Bronchial epithelial cell (primary cell): ENCODE measurements at places on chromosomes 2 and 18. TPM values are rescaled to one million over a fixed set of nuclear protein-coding genes. Genes with fewer than 3 reads are reported as not detected.

Gene SKOR2
- total RNA-seq, result not detected in 2 replicates

Gene FBXO11
- total RNA-seq, result 39.8 and 62.6 TPM in 2 replicates

Gene PROC
- total RNA-seq, result 0.26 TPM in 1 of 2 replicates, not detected in the other

Gene MRO
- total RNA-seq, result not detected in 2 replicates

Gene C2orf66
- under 0.01 and 0.38 TPM in 2 replicates for total RNA-seq

Gene TCF7L1
- 1.3 and 1.9 TPM in 2 replicates for total RNA-seq

Gene ATG9A
- 26.3 and 36.4 TPM in 2 replicates for total RNA-seq

Gene SPATS2L
- total RNA-seq, result 37.6 and 56.3 TPM in 2 replicates

Gene EPAS1
- 99.8 and 102 TPM in 2 replicates for total RNA-seq

DNA sequence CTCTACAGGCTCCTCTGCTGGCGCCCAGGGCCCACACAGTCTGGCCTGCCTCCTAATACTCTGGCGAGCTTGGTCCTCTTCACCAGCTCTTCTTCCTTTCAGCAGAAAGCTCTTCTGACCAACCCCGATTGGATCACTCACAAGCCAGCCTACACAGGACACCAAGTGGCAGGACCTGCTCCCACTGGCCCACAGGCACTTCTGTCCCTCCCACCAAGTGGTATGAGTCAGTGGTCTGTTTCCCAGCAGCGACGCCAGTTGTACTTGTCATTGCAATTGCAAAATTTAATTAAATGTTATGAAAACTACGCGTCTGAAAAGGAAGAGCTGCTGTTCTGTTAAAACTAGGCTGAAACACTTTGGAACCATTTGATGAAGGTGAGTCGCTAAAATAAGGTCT is 46.7 kb downstream of the NDUFA10 start:
- DNase-seq, result peak; percentile 67

DNA sequence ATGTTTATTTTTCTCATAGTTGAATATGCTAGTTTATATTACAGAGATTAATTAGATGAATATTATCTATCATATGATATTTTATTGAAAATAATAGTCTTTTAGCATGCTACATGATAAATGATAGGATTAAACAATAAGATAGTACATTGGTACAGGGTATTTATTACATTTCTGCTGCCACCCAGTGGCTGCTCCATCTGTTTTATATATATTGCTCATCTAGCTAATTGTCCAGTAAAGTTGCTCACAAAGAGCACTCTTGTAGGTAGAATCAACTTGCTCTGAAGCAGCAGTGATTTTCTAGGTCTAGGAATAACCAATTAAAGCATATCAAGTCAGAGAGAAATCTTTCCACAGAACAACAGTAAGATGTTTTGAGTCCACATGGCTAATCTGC is 183.3 kb downstream of the ASXL3 start:
- DNase-seq, result peak; percentile 45

DNA sequence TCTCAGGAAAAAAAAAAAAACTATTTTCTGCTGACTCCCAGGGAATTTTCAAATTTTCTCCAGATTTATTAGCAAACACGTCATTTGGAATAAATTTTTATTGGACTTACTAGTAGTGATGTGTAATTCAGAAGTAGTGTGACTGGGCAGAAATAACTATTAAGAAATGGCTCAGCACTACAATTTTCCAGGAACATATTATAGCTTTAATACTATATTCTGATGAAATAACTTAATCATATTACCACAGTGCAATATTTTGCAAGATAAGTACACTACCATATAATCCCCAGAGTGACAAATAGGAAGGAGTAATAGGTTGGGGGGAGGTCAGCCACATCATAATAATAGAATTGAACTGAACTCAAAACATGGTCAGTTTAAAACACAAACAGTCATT is 19.7 kb upstream of the TNFAIP6 start:
- no peak for DNase-seq

DNA sequence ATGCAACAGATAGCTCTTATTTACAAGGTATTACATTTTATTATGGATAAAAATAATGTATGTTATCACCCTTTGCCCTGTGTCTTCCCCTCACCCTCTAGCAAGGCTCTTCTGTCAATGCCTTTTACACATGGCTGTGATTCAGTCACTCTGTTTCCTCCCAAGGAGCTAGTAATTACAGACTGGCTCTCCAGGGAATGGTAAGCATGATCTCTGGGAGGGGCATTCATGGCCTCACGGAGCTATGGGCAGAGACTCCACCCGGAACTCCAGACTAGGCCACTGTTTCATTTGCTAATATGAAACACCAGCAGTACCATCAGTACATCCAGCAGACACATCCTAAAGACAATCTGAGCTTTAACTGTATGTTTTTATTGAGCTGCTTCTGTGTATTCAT is 410.9 kb upstream of the CYRIA start:
- no peak for DNase-seq

- no peak for DNase-seq
Observed at GRCh38 chr2:160245614-160246155, 45.6 kb upstream of the ITGB6 start.

- DNase-seq, result peak; percentile 48
Observed at GRCh38 chr2:46335391-46336282, 38.4 kb downstream of the EPAS1 start.

DNA sequence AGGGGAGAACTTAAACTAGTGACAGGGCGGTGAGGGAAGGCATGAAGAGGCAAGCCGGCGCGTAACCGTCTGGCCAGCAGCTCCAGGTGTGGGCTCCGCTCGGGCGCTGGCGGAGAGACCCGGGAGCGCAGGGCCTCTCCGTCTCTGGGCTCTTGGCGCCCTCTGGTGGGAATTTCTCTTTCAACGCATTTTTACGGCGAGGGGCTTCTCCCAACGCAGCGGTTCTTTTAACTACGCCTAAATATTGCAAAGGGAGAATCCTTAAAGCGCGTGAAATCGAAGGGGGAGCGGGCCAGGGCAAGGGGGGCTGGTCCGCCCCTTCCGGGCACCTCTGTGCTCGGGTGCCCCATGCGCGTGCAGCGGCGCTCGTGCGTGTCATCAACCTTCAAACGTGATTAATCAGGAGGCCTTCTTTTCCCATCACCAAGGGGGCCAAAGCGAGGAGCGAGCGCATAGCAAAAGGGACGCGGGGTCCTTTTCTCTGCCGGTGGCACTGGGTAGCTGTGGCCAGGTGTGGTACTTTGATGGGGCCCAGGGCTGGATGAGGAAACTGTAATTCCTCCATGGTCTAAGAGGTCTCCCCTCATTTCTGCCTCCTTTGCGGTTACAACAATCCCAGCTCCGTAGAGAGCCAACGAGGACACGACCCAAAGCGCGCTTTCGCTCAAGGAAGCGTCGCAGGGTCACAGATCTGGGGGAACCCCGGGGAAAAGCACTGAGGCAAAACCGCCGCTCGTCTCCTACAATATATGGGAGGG is 762 bp upstream of the GAD1 start:
- DNase-seq, result peak; percentile 33

- peak; percentile 76 for DNase-seq
Observed at GRCh38 chr2:199985625-199986207, 30.3 kb downstream of the MAIP1 start.

- no peak for DNase-seq
Observed at GRCh38 chr2:234483568-234484251, 13.2 kb downstream of the ARL4C start.
